Muscle of leg (tissue), 16 donors: ENCODE measurements at places on chromosomes 7 and 10. TPM values are rescaled to one million over a fixed set of nuclear protein-coding genes. Genes with fewer than 3 reads are reported as not detected.
A peak's percentile ranks its signal among the peaks of the same experiment; 100 is the strongest.

DNA sequence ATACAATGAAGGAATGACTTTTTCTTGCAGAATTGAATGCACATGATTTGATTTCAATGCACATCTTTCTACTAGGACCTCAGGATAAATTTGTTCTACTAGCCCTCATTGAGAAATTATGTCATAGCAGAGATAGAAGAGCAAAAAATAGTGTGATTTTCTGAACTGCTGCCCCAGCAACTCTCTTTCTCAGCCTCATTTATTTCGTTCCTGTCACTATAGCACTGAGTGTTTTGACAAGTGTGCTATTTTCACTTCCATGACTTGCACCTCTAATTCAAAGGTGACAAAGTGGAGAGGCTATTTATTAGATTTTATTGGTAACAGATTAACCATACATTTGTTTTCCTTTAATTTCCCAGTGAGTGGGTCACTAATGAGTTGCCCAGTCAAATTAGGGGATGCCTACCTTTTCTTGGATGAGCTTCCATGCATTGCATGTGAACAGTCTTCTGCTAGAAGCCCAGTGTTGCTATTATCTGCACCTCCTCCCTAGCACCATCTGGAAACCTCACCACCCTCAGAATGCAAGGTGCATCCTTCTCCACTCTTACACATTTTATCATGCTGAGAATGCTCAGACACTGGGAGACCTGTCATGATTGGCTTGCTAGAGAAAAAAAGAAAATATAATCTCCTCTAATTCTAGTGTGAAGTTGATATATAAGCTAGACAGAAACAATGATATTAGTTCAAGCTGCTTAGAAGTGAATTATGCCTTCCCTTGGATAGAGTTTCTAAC lies 119.6 kb upstream of the CTTNBP2 start:
- no peak overlapping the region for H3K27ac ChIP-seq
- H3K4me3 ChIP-seq: no peak overlapping the region
- H3K4me1 ChIP-seq: no peaks in the 10 kb centered on the region
- H3K27me3 ChIP-seq: no peaks in the 10 kb centered on the region

DNA sequence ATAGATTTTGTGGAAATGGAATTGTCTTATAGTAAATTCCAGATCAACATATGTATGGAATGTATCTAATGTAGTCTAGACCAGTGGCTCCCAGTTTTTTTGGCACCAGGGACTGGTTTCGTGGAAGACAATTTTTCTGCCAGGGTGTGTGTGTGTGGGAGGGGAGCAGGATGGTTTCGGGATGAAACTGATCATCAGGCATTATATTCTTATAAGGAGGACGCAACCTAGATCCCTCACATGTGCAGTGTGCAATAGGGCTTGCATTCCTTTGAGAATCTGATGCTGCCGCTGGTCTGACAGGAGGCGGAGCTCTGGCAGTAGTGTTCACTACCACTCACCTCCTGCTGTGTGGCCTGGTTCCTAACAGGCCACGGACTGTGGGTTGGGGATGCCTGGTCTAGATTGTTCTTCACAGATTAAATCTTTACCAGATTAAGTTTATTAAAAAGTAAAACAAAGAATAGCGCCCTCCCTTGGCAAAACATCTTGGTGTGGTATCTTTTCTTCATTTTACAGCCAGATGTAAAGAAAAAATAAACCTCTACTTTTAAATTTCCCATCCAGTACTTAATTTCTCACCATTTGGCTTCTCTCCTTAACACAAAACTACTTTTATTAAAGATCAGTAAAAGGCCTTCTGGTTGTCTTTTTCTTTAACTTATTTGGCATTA lies 48.4 kb downstream of the SEPTIN7 start:
- H3K4me1 ChIP-seq: peaks cover 12% of the 10 kb centered on the region
- no peak overlapping the region for H3K4me3 ChIP-seq
- peaks cover 8% of the 10 kb centered on the region for H3K36me3 ChIP-seq
- H3K27me3 ChIP-seq: no peaks in the 10 kb centered on the region

Gene ACHE
- polyA plus RNA-seq: 49.0 TPM

Gene TUBB8
- 0.16 TPM for polyA plus RNA-seq

GRCh38 chr7:132464740-132465139 lies 111.5 kb downstream of the PLXNA4 start:
- DNase-seq: peak; percentile 17
- no peaks in the 10 kb centered on the region for H3K36me3 ChIP-seq
- no peaks in the 10 kb centered on the region for H3K27me3 ChIP-seq

DNA sequence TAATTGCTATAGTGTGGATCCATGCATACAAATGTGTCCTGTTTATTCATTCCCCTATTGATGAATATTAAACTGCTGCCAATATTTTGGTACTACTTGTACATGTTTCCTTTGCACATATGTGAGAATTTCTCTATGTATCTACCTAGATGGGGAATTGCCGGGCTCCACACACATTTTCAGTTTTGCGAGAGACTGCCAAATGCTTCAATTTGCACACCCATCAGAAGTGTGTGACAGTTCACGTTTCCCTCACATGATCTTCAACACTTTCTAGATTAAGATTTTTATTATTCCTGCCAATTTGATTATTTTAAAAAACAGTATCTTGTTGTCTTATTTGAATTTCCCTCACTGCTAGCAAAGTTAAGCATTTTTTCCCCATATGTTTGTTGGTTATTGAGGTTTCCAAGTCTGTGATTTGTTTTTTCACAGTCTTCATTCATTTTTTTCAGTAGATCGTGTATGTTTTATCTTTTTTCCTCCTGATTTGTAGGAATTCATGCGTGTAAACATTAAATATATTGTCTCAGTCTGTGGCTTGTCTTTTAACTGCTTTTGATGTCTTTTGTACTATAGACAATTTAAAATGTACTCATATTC lies 2.4 kb upstream of the KLF14 start:
- peaks cover 26% of the 10 kb centered on the region for H3K27me3 ChIP-seq
- no peak overlapping the region for H3K27ac ChIP-seq
- H3K4me1 ChIP-seq: no peaks in the 10 kb centered on the region
- H3K36me3 ChIP-seq: no peaks in the 10 kb centered on the region
- peak; percentile 35 for DNase-seq

DNA sequence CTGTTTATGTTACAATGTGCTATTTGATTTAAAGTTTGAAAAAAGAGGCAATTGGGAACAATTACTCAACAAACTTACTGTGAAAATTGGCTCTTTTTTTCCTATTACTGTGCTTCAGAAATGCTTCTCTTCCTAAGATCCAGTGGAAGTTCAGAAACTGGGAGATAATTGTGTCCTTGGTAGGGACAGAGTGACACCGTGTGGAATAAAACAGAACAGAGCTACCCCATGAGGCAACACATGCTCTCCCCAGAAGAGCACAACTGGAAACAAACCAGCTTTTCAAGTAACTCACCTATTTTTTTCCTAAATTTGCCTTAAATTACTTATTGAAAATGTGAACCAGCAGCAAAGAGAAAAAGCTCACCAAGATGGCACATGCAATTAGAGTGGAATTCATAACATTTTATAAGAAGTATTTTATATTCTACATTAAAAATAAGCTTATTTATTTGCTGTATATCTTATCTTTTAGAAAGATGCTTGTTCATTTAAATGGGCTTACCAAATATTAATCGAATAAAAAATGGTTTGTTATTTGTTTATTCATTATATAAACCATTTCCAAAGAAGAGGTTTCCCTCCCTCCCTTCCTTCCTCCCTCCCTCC lies 346.1 kb upstream of the ANKRD30A start:
- peak; percentile 94 for DNase-seq
- no peak overlapping the region for H3K27ac ChIP-seq
- no peaks in the 10 kb centered on the region for H3K36me3 ChIP-seq
- no peaks in the 10 kb centered on the region for H3K27me3 ChIP-seq
- H3K4me1 ChIP-seq: no peaks in the 10 kb centered on the region

Gene OR9A2
- polyA plus RNA-seq: not detected

GRCh38 chr7:21071561-21072501 lies 285.1 kb upstream of the SP8 start:
- no peak overlapping the region for H3K27ac ChIP-seq
- no peaks in the 10 kb centered on the region for H3K27me3 ChIP-seq
- DNase-seq: no peak
- H3K4me3 ChIP-seq: no peak overlapping the region
- no peaks in the 10 kb centered on the region for H3K4me1 ChIP-seq

Gene SPOCK2
- polyA plus RNA-seq: 4.5 TPM

Gene CEP55
- 7.9 TPM for polyA plus RNA-seq

- H3K36me3 ChIP-seq: no peaks in the 10 kb centered on the region
- no peak for DNase-seq
- no peaks in the 10 kb centered on the region for H3K4me1 ChIP-seq
- no peak overlapping the region for H3K27ac ChIP-seq
- H3K27me3 ChIP-seq: no peaks in the 10 kb centered on the region
Measured at GRCh38 chr10:112195224-112195623, 11.7 kb upstream of the GPAM start.

- H3K4me3 ChIP-seq: peak overlapping the region; percentile 49
- H3K4me1 ChIP-seq: peaks cover 13% of the 10 kb centered on the region
- H3K27ac ChIP-seq: peak overlapping the region; percentile 97
- peak; percentile 61 for DNase-seq
- H3K36me3 ChIP-seq: no peaks in the 10 kb centered on the region
Measured at GRCh38 chr7:149791-150636, 42.4 kb upstream of the FAM20C start.

DNA sequence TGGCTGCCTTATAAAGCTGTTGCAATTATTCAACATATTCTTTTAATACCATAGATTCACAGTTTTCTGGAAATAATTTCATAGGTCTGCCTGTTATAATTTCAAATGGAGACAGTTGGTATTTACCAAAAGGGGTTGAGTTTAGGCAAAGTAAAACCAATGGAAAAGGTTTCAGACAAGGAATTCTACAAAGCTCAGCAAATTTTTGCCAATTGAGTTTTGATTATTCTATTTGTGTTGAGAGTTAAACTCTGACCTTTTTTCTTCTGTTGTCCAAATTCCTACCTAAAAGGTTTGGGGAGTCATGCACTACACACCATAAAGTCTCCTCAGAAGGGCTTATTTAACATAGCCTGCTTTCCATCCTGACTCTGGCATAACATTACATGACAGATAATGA lies 38.5 kb upstream of the ABCA13 start:
- no peak for DNase-seq
- no peaks in the 10 kb centered on the region for H3K4me1 ChIP-seq
- no peaks in the 10 kb centered on the region for H3K27me3 ChIP-seq
- H3K36me3 ChIP-seq: no peaks in the 10 kb centered on the region
- no peak overlapping the region for H3K27ac ChIP-seq

GRCh38 chr7:134255814-134256213 lies 60.9 kb downstream of the SLC35B4 start:
- H3K36me3 ChIP-seq: no peaks in the 10 kb centered on the region
- no peak overlapping the region for H3K27ac ChIP-seq
- DNase-seq: peak; percentile 10
- H3K4me3 ChIP-seq: no peak overlapping the region

- H3K4me3 ChIP-seq: no peak overlapping the region
- DNase-seq: no peak
- no peak overlapping the region for H3K27ac ChIP-seq
- H3K4me1 ChIP-seq: peaks cover 13% of the 10 kb centered on the region
- no peaks in the 10 kb centered on the region for H3K36me3 ChIP-seq
- no peaks in the 10 kb centered on the region for H3K27me3 ChIP-seq
Measured at GRCh38 chr7:158025686-158026600, 561.7 kb downstream of the PTPRN2 start.

- H3K4me1 ChIP-seq: peaks cover 2% of the 10 kb centered on the region
- no peak for DNase-seq
- no peak overlapping the region for H3K27ac ChIP-seq
- no peak overlapping the region for H3K4me3 ChIP-seq
- H3K27me3 ChIP-seq: peaks cover 12% of the 10 kb centered on the region
Measured at GRCh38 chr7:131562941-131563340, 6.5 kb upstream of the PODXL start.

GRCh38 chr10:3494131-3494837 lies 290.7 kb downstream of the KLF6 start:
- no peaks in the 10 kb centered on the region for H3K36me3 ChIP-seq
- H3K27ac ChIP-seq: peak overlapping the region; percentile 67
- H3K4me1 ChIP-seq: no peaks in the 10 kb centered on the region
- H3K27me3 ChIP-seq: no peaks in the 10 kb centered on the region
- H3K4me3 ChIP-seq: no peak overlapping the region
- DNase-seq: peak; percentile 58

- H3K27me3 ChIP-seq: no peaks in the 10 kb centered on the region
- H3K4me3 ChIP-seq: no peak overlapping the region
- H3K4me1 ChIP-seq: peaks cover 7% of the 10 kb centered on the region
- peak; percentile 68 for DNase-seq
- no peaks in the 10 kb centered on the region for H3K36me3 ChIP-seq
Measured at GRCh38 chr10:109961174-109962001, 38.1 kb upstream of the XPNPEP1 start.

- H3K27me3 ChIP-seq: no peaks in the 10 kb centered on the region
- H3K36me3 ChIP-seq: no peaks in the 10 kb centered on the region
Measured at GRCh38 chr10:73589563-73590126, 1.5 kb downstream of the USP54 start.

DNA sequence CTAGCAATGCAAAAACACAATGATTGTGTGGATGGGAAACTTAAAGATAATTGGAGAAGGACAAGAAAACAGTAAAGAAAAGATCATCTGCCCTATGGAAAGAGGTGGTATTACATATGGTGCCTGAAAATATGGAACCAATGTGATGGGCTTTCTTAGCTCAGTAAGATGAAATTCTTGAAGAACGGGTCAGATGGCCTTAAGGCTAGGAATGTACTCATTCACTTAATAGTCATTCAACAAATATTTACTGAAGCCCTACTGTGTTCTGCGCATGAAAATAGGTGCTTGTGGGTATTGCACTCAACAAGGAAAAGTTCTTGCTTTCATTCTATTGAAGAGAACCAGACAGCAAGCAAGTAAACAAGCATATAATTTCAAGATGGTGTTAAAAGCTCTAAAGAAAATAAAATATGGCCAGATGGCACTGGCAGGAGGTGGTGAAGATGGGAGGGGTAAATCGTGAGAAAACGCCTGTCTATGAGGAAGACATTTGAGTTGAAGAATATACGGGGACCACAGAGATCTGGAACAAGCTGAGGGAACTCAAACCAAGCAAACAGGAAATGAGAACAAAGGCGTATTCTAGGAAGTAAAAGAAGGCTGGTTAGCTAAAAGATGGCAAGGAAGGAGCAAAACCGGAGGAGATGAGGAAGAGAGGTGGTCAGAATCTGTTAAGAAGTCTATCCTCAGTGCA lies 179.7 kb downstream of the ANK3 start:
- H3K4me3 ChIP-seq: no peak overlapping the region
- DNase-seq: no peak
- H3K36me3 ChIP-seq: no peaks in the 10 kb centered on the region
- H3K27me3 ChIP-seq: no peaks in the 10 kb centered on the region
